ENCODE measurements at places on chromosomes 11 and 22.

DNA sequence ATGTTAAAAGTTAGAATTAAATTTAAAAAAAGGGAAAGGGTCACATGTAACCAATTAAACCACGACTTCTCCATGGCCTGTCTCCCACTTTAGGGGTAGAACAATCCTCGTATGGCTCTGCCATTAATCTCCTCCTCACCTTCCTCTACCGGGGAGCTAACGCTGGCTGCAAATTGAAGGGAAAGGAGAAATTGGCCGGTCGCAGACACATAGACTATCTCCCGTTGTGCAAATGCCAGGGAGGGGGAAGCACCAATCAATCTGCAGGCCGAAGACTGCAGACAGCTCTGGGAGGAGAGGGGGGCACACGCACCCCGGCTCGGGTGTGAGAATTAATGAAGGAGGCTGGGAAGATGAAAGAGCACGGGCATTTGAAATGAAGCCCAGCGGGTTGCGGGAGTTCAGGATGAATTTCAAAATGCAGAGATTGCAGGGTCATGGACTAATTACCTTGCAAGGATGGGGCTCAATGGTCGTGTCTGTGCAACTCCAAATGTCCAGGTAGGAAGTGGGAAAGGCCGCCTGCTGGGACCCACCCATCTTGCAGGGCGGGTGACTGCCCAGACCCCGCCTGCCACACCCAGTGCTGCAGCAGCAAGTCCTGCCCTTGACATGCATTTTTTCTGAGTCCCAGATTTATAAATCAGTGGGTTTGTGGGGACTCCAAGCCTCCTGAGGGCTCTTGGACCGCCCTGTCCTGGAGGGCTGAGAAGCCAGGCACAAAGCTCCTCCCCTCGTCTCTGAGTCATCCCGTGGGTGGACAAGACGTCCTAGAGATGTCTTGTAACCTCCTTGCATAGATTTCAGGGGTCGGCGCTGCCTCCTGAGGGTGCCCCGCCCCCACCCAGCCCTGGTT is 534.2 kb downstream of the TBC1D22A start:
- no peaks in the 10 kb centered on the region for H3K36me3 ChIP-seq
- no peak overlapping the region for H3K4me3 ChIP-seq
- peaks cover 4% of the 10 kb centered on the region for H3K4me1 ChIP-seq
- no peak overlapping the region for H3K27ac ChIP-seq
- no peaks in the 10 kb centered on the region for H3K27me3 ChIP-seq

DNA sequence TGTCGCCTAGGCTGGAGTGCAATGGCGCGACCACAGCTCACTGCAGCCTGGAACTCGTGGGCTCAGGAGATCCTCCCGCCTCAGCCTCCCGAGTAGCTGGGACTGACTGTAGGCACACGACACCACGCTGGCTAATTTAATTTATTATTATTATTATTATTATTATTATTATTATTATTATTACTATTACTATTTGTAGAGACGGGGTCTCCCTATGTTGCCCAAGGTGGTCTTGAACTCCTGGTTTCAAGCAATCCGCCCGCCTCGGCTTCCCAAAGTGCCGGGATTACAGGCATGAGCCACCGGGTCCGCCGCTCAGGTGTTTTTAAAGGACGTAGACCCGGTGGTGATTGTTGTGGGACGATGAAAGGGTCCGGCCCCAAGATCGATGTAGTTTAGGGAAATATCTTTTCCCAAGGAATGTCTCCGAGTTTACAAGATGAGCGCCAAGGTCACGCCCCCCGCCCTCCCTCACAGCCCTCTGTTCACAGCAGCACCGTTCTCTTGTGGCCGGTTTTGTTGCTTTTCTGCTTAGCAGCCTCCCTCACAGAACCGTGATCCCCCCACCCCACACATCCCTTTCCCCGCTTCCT is 728 bp upstream of the POGLUT3 start:
- peaks cover 6% of the 10 kb centered on the region for H3K4me1 ChIP-seq
- no peaks in the 10 kb centered on the region for H3K27me3 ChIP-seq
- H3K4me3 ChIP-seq: peak overlapping the region; percentile 70
- H3K27ac ChIP-seq: peak overlapping the region; percentile 99

- H3K4me1 ChIP-seq: peaks cover 46% of the 10 kb centered on the region
- H3K27me3 ChIP-seq: peaks cover 2% of the 10 kb centered on the region
- H3K36me3 ChIP-seq: no peaks in the 10 kb centered on the region
- H3K4me3 ChIP-seq: no peak overlapping the region
- H3K27ac ChIP-seq: peak overlapping the region; percentile 30
Observed at GRCh38 chr22:39239561-39240423, 5.0 kb downstream of the PDGFB start.

DNA sequence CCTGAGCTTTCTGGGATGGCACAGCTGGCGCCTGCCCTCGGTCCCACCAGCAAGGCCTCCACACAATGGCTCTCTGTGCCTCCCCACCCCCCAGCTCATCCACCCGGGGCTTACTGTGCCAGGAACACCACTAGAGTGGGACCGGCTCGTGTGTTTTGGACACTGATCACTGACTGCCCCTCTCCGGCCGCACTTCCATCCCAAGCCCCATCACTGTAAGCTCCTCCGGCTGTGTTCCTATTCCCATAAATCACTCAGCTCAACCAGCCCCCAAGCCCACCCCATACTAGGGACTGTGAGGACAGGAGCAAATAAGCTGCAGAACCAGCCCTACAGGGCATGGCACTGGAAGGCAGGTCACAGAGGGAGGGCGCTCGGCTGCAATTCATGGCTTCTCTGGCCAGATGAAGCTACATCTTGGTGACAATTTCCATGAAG is 7.3 kb downstream of the APBB1 start:
- no peak overlapping the region for H3K4me3 ChIP-seq
- H3K4me1 ChIP-seq: no peaks in the 10 kb centered on the region
- no peak for DNase-seq

DNA sequence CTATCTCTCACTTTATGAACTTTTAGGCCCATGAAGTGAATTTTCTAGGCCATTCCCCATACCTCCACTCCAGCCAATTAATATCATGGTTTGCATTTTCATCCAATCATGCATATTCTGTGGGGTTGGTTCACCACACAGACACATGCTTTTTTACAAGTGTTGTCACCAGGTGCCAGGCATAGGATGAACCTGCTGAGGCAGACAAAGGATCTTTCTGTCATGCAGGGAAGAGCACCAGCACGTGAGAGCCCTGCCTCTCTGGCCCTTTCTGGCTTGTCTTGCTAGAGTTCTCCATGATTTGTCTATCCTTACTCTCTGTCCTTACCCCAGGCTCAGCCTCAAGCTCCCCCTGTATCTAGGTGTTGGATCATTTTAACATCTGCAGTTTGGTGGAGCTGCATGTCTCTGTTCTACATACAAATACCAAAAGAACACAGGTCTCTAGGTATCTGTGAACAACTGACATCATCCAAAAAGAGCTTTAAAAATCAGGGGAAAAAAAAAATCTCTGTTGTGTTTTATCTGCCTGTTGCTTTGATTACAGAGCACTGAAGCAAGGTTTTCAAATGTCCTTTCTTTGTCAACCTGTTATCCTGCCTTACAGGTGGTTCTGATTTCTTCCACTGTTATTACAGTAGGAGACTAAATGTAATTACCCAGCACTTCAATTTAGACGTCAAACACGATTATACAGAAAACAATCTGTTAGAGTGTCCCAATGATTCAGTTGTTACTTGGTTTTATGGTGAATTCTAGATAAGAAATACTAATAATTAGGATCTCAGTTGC is 58.4 kb upstream of the GRAMD1B start:
- no peaks in the 10 kb centered on the region for H3K27me3 ChIP-seq
- no peak overlapping the region for H3K27ac ChIP-seq
- peaks cover 24% of the 10 kb centered on the region for H3K4me1 ChIP-seq
- no peak overlapping the region for H3K4me3 ChIP-seq
- DNase-seq: no peak

DNA sequence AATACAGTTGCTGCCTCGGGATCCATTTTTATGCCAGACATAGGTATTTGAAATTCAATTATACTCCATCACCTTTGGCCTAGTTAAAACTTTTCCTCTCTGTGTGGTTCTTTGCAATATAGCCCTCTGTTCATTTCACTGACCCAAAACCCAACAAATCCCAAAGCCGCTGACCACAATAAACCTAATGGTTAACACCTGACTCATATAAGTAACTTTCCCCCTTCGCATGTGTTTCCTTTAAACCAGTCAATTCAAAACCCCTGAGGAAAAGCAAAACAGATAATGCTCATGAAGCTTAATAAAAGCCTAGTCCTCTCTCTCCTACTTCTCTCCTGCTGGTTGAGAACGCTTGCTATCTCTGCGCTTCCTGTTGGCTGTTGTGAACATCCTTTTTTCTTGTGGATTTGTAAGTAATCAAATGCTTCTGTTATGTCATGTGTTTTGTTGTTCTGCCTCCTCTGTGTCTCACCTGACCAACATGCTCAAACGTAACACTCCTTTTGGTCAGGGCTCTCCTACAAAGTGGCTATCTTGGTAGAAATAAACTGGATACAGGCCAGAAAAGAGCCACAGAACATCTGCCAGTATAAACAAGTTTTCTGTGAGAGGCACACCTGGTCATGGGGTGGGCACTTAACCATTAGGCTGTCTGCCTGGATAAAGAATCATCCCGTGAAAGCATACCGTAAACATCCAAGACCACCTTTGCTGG is 652.6 kb downstream of the METTL15 start:
- no peak overlapping the region for H3K4me3 ChIP-seq
- H3K4me1 ChIP-seq: no peaks in the 10 kb centered on the region
- H3K36me3 ChIP-seq: no peaks in the 10 kb centered on the region
- no peak overlapping the region for H3K27ac ChIP-seq

- no peaks in the 10 kb centered on the region for H3K36me3 ChIP-seq
- no peak overlapping the region for H3K27ac ChIP-seq
- no peak overlapping the region for H3K4me3 ChIP-seq
- no peaks in the 10 kb centered on the region for H3K27me3 ChIP-seq
- peaks cover 28% of the 10 kb centered on the region for H3K4me1 ChIP-seq
- DNase-seq: peak; percentile 13
Observed at GRCh38 chr11:73461964-73462363, 85.8 kb downstream of the RELT start.

- no peak overlapping the region for H3K27ac ChIP-seq
- DNase-seq: no peak
- peaks cover 14% of the 10 kb centered on the region for H3K27me3 ChIP-seq
- H3K36me3 ChIP-seq: no peaks in the 10 kb centered on the region
- H3K4me3 ChIP-seq: no peak overlapping the region
Observed at GRCh38 chr11:123652599-123652998, 1.8 kb downstream of the SCN3B start.

GRCh38 chr11:61627850-61628661 is 47.2 kb upstream of the SYT7 start:
- H3K27me3 ChIP-seq: no peaks in the 10 kb centered on the region
- H3K4me3 ChIP-seq: no peak overlapping the region
- peaks cover 4% of the 10 kb centered on the region for H3K4me1 ChIP-seq
- DNase-seq: peak; percentile 47

GRCh38 chr11:117875382-117876058 is 938 bp downstream of the FXYD6 start:
- H3K27me3 ChIP-seq: no peaks in the 10 kb centered on the region
- H3K4me3 ChIP-seq: peak overlapping the region; percentile 45
- H3K36me3 ChIP-seq: peaks cover 3% of the 10 kb centered on the region
- DNase-seq: peak; percentile 47

DNA sequence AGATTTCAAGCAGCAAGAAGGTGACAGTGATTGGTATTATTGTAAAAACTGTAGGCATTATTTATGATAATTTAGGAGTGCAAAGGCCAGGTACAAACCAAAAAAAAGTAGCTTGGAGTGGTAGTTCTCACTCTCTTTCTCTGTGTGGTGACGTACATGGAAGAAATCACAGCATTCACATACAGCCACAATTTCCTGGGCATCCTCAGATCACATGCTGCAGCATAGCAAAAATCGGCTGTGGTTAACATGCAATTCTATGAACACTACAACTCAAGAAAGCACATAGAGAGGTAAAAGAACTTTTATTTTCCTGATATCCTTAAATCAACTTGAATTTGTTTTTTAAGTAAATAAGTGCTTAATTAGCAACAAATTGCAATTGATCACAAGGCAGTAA is 875.8 kb downstream of the DLG2 start:
- no peak overlapping the region for H3K4me3 ChIP-seq
- no peaks in the 10 kb centered on the region for H3K4me1 ChIP-seq
- H3K27ac ChIP-seq: no peak overlapping the region
- DNase-seq: no peak
- H3K27me3 ChIP-seq: no peaks in the 10 kb centered on the region

- no peak for DNase-seq
- H3K36me3 ChIP-seq: no peaks in the 10 kb centered on the region
- no peaks in the 10 kb centered on the region for H3K27me3 ChIP-seq
- no peak overlapping the region for H3K4me3 ChIP-seq
Observed at GRCh38 chr11:86807360-86807759, 7.0 kb downstream of the PRSS23 start.

GRCh38 chr11:12411806-12412727 is 34.7 kb downstream of the PARVA start:
- no peaks in the 10 kb centered on the region for H3K27me3 ChIP-seq
- H3K27ac ChIP-seq: peak overlapping the region; percentile 14
- peaks cover 52% of the 10 kb centered on the region for H3K4me1 ChIP-seq
- H3K4me3 ChIP-seq: no peak overlapping the region
- H3K36me3 ChIP-seq: no peaks in the 10 kb centered on the region
- DNase-seq: peak; percentile 81

GRCh38 chr11:32029721-32030120 is 61.2 kb upstream of the RCN1 start:
- H3K4me3 ChIP-seq: no peak overlapping the region
- DNase-seq: no peak
- no peak overlapping the region for H3K27ac ChIP-seq
- peaks cover 2% of the 10 kb centered on the region for H3K27me3 ChIP-seq

DNA sequence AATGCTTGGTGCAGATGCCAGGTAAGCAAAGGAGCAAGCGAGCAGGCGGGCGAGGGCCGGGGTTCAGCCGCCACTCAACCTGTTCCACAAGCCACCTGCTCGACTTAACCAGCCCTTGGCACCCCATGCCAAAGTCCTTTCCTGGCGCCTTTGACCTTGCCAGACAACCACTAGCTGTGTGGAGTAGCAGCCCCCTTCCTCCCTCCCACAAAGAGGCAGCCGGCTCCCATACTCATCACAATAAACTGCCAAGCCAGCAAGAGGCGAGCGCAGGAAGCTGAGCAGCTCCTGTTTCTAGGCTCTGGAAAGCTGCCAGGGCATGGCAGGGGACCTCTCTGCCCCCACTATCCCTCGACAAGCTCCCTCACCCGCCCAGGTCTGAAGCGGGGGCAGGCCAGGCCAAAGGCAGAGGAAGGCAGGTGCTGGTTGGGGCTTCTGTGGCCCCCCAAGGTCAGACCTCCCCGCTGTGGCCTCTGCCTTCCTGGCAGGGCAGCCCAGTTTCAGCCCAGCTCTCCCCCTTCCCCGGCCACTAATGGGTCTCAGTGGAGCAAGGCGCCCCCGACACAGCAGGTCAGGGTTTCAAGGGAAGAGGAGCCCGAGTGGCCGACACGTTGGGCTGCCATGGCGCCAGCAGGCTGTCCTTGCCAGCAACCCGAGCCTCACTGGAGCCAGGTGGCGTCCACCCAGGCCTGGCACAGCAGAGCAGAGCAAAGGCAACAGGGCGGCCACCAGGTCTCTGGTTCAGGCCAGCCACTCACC is 15.3 kb downstream of the MACROD1 start:
- H3K4me3 ChIP-seq: no peak overlapping the region
- peak; percentile 47 for DNase-seq

- H3K27ac ChIP-seq: no peak overlapping the region
- no peaks in the 10 kb centered on the region for H3K27me3 ChIP-seq
- DNase-seq: no peak
- no peaks in the 10 kb centered on the region for H3K36me3 ChIP-seq
- H3K4me3 ChIP-seq: no peak overlapping the region
Observed at GRCh38 chr11:90500922-90501568, 278.2 kb upstream of the CHORDC1 start.

- no peak overlapping the region for H3K4me3 ChIP-seq
- H3K4me1 ChIP-seq: peaks cover 14% of the 10 kb centered on the region
- H3K27me3 ChIP-seq: no peaks in the 10 kb centered on the region
- no peaks in the 10 kb centered on the region for H3K36me3 ChIP-seq
- no peak for DNase-seq
- no peak overlapping the region for H3K27ac ChIP-seq
Observed at GRCh38 chr11:62393061-62393611, 25.7 kb upstream of the SCGB1A1 start.

All from lung (tissue), 17 donors.